ENCODE measurements at places on chromosomes 7 and 10.
A peak's percentile ranks its signal among the peaks of the same experiment; 100 is the strongest.

DNA sequence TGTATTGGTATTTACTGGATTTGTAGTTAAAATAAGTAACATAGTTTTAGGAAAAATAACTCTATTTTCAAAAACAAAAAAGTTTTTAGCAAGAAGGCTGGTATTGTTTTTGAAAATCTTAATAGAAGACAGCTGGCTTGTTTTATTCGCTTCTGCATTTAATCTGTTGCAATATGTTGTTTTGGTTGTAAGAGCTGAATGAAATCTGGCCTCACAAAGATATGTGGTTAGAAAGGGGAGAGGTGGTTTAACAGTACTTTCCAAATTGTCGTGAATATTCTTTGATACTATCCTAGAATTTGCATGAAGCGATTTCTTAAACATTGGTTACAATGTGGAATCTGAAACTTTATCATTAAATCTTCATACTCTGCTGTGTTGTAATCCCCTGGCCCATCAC is 355.9 kb upstream of the FZD8 start:
- DNase-seq, result no peak

DNA sequence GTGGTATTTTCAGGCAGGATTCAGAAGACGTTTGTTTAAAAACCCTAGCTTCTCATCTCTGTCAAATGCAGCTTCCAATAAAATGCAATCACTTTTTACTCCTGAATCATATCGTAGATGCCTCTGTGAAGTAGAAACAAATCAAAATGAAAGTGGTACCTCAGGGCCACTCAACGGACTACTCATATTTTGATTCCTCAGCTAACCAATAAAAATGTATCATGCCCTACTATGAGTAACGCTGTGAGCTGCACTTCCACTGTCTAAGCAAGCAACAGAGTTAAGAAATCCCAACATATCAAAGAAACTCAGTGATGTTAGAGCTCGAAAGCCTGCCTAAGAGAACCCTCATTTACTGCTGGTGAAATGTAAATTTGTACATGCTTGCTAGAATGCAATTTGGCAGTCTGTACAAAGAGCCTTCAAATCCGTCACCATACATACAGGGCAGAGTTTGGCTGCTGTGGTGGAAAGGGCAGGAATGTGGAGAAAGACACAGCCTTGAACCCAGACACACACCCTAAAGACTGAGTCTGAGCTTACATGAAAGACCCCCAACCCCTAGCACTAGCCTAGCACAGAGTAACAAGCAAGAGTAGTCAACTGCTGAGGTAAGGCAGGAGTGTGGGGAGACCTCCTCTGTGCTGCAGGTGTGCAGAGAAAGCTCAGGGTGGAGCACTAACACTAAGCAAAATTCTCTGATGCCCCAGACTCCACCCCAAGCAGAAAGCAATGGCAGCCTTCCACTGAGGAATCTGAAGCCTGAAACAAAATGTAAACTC is 151.5 kb downstream of the ANK3 start:
- peak; percentile 31 for DNase-seq

DNA sequence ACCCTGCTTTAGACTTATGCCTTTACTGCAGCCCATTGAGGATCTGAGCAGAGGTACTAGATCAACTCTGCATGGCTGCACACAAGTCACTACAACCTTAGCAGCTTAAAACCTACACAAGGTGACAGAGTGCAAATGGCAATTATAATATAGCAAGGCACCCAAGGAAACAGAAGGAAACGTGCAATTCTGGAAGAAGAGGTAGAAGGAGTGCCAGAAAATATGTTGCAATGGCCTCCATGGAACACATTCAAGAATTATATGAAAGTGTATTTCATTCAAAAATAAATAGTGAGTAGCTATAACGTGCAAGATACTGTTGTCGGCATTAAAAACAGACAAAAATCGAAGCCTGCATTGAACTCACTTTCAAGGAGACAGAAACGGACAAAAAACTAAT is 2.9 kb upstream of the AKR1C8 start:
- DNase-seq, result no peak

DNA sequence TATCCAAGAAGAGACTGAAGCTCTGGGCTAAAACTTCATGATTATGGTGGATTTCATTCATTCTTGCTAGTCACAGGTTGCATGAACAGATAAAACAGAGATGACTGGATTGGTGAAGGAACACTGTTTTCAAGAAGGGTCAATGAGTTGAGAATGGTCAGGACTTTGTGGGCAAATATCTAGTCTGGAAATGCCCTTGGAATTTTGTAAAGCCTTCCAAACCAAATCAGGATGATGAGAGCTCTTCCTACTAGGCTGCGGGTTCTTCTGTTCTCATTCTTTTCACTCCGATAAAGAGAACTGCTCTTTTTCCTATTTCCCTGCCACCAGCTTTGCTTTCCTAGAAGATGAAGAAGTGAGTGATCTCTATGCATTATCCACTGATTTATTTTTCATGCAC is 171.4 kb downstream of the ARID5B start:
- DNase-seq, result no peak

DNA sequence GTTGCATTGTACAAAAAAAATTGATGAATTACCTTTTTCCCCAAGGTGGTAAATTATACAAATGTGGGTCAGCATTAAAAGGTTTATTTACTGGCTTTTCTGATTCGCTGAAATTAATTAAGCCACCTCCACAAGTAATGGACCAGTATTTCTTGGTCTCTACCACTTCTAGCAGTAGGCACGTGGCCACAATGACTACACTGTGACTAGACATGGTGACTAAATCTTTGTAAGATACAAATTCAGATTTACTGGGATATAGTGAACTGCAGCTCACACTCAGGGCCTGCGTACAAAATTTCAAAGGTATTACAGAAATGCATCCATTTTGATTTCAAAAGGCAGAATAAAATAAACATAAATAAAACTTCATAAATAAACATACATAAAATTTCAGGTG is 10.9 kb downstream of the HPSE2 start:
- no peak for DNase-seq

DNA sequence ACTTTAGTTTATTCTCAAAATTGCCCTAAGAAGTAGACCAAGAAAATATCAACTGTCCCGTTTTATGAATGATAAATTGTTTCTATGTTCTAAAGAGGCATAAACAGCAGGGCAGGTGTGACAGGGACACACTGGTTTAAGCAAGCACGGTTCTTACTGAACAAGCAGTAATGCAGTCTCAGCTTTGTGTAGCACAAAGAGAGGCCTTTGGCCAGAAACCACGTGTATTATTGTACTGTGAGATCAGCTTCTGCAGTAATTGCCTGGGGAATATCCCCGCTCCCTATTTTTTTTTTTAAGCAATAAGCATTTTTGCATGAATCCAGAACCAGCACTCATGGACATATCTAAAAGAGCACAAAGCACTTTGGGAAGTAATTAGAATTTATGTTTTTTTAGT is 255.4 kb downstream of the WDR11 start:
- DNase-seq, result no peak

- DNase-seq, result no peak
These were observed 100.6 kb upstream of the GLCCI1 start for GRCh38 chr7:7867846-7868571.

DNA sequence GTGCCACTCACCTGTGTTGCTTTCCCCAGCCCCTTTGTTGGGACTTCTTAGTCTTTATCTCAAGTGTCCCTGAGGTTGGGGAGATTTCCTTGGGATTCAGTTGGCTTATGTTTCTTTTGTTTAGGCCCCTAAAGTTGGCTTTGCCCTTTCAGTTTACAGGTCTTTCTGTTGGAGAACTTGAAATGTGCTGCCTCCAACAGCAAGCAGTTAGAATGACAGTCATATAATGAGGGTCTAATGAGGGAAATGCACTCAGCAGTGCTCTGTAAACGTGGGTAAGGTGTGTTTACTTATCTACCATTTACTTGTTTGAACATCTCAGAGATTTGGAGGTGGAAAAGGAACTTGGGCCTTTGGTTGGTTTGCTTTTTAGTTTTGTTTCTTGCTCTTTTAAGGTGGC is 191.4 kb upstream of the STK17A start:
- DNase-seq, result no peak

- DNase-seq, result no peak
These were observed 10.0 kb upstream of the PCGF5 start for GRCh38 chr10:91210435-91210834.

DNA sequence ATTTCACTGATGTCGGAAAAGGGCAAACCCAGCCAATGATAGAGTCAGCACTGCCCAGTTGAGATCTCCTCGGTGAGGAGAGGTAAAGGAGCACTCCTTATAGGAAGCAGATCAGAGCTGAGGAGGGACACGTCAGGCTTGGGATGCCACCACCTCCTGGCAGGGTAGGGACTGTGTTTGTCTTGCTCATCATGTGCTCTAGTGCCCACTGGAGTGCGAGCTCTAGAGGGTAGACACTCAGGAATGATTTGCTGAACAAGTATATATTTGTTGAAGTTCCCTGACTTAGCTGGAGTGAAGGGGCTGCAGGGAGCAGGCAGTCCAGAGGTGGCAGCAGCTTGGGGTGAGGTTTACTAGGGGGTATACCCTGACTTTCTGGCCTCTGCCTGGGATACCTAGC is 146.5 kb downstream of the NOC3L start:
- DNase-seq, result no peak

- no peak for DNase-seq
These were observed 29.6 kb downstream of the SLC16A12 start for GRCh38 chr10:89505640-89506275.

DNA sequence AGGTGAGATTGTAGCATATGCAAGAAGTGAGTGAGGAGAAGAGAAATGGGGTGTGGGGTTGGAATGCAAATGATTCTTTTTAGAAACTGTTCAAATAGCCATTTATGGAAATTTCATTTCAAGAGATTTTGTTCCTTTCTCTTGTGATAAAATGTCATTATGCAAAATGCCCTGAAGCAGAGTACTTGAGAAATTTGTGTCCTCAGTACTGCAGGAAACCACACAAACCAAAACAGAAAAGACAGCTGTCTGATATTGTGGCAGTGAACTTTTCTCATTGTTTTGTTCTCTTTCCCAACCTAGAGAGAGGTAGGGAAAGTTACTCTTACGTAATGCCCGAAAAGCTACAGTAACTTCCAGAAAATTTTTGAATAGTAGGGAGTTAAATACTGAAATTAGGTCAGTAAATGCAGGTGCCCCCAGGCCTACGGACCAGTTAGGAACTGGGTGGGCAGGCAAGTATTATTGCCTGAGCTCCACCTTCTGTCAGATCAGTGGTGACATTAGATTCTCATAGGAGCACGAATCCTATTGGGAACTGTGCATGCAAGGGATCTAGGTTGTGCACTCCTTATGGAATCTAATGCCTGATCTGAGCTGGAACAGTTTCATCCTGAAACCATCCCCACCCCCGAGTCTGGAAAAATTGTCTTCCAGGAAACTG is 34.0 kb downstream of the DLD start:
- DNase-seq, result no peak

DNA sequence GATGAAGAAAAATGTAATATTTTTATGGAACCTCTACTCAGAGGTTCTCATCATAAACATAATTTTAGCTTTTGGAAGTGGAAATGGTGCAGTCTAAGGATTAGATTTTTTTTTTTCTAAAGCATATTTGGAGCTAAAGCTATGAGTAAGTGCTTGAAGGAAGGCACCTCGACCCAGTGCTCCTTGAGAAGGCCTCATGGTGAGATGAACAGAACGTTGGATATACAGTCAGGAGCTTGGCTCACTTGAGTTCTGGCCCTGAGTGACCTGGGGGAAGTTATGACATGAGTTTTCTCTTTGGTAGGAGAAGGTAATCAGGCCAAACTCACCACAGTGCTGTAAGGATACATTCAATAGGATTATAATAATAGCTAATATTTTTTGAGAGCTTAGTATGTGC is 163.3 kb downstream of the JCAD start:
- DNase-seq, result no peak
